Spleen (tissue), 13 donors: ENCODE measurements at places on chromosomes 12 and 14.

GRCh38 chr12:128920468-128920867 is 67.2 kb downstream of the GLT1D1 start:
- H3K27ac ChIP-seq = no peak overlapping the region
- DNase-seq = no peak
- H3K27me3 ChIP-seq = no peaks in the 10 kb centered on the region
- no peaks in the 10 kb centered on the region for H3K36me3 ChIP-seq
- no peak overlapping the region for H3K4me3 ChIP-seq

- no peaks in the 10 kb centered on the region for H3K27me3 ChIP-seq
- H3K4me1 ChIP-seq = peaks cover 6% of the 10 kb centered on the region
- no peak overlapping the region for H3K4me3 ChIP-seq
- H3K27ac ChIP-seq = no peak overlapping the region
Observed at GRCh38 chr12:75655315-75655806, 144.0 kb upstream of the KRR1 start.

GRCh38 chr12:79000501-79000900 is 135.9 kb downstream of the SYT1 start:
- DNase-seq = no peak
- H3K4me1 ChIP-seq = no peaks in the 10 kb centered on the region
- no peaks in the 10 kb centered on the region for H3K36me3 ChIP-seq

DNA sequence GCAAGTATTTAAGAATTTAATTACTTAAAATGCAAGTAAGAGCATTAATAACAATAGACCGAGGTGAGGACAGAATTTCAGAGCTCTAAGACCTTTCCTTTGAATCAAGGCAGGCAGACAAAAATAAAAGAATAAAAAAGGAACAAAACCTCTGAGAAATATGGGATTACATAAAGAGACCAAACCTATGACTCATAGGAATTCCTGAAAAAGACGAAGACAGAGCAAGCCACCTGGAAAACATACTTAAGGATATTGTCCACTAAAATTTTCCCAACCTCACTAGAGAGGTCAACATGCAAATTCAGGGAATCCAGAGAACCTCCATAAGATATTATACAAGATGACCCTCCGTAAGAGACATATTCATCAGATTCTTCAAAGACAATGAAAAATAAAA is 325.1 kb downstream of the AEBP2 start:
- no peaks in the 10 kb centered on the region for H3K27me3 ChIP-seq
- no peak overlapping the region for H3K27ac ChIP-seq
- no peak overlapping the region for H3K4me3 ChIP-seq
- no peak for DNase-seq
- H3K4me1 ChIP-seq = no peaks in the 10 kb centered on the region
- H3K36me3 ChIP-seq = no peaks in the 10 kb centered on the region

GRCh38 chr12:82407481-82407880 is 49.2 kb downstream of the METTL25 start:
- no peaks in the 10 kb centered on the region for H3K27me3 ChIP-seq
- H3K4me3 ChIP-seq = no peak overlapping the region
- no peak overlapping the region for H3K27ac ChIP-seq
- H3K4me1 ChIP-seq = no peaks in the 10 kb centered on the region
- no peaks in the 10 kb centered on the region for H3K36me3 ChIP-seq
- no peak for DNase-seq

DNA sequence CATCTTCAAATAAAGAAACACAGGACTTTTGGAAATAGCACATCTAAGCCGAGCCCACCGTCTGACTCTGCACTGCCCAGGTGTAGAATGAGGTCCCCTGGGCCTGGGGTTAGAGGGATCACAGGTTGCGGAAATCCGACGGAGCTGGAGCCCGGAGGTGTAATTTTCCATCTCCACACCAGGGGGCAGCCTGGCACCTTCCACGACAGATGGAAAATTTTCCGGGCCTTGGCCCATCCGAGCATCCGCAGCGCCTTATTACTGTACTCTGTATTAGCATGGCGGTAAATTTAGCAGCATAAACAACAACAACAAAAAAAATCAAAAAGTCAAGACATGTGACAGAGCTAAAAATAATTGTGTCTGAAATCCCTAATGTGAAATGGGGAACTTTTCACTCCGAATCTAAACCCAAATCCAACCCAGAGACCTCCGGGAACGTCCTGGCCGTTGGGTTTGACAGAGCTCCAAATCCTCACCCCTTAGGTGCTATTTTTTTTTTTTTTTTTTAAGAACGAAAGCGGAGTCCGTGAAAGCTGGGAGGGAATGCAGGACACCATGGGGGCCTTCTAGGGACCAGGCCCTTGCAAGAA is 93.9 kb downstream of the KSR2 start:
- DNase-seq = peak; percentile 80
- H3K36me3 ChIP-seq = no peaks in the 10 kb centered on the region
- no peaks in the 10 kb centered on the region for H3K4me1 ChIP-seq
- H3K27ac ChIP-seq = no peak overlapping the region
- H3K27me3 ChIP-seq = peaks cover 18% of the 10 kb centered on the region
- H3K4me3 ChIP-seq = no peak overlapping the region

GRCh38 chr12:94263905-94264561 is 115.7 kb downstream of the PLXNC1 start:
- H3K27me3 ChIP-seq = no peaks in the 10 kb centered on the region
- H3K4me3 ChIP-seq = no peak overlapping the region
- H3K27ac ChIP-seq = peak overlapping the region; percentile 89
- no peak for DNase-seq
- peaks cover 37% of the 10 kb centered on the region for H3K4me1 ChIP-seq

GRCh38 chr14:94103554-94104150 is 6.9 kb upstream of the IFI27 start:
- H3K4me3 ChIP-seq = no peak overlapping the region
- no peak overlapping the region for H3K27ac ChIP-seq
- H3K4me1 ChIP-seq = no peaks in the 10 kb centered on the region

- no peak overlapping the region for H3K27ac ChIP-seq
- no peak overlapping the region for H3K4me3 ChIP-seq
- H3K4me1 ChIP-seq = no peaks in the 10 kb centered on the region
- DNase-seq = no peak
- H3K36me3 ChIP-seq = no peaks in the 10 kb centered on the region
Observed at GRCh38 chr12:86081843-86082242, 174.3 kb downstream of the MGAT4C start.

DNA sequence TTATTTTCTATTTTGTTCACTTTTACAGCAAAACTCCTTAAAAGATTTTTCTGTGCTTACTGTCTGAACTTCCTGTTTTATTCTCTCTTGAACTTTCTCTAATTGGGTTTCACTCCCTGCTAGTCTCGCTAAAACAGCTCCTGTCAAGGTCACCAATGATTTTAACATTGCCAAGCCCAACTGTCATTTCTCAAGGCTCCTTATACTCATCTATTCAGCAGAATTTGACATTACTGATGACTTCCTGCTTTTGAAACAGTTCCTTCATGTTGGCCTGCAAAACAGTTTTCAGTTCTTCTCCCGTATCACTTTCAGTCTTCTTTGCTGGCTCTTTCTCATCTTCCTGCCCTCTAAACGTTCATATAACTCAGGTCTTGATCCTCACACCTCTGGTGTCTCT is 268.5 kb upstream of the USP15 start:
- DNase-seq = no peak
- peaks cover 14% of the 10 kb centered on the region for H3K4me1 ChIP-seq
- peak overlapping the region; percentile 32 for H3K27ac ChIP-seq

GRCh38 chr12:92991134-92991533 is 62.0 kb upstream of the EEA1 start:
- H3K4me3 ChIP-seq = no peak overlapping the region
- H3K27ac ChIP-seq = no peak overlapping the region
- DNase-seq = no peak
- peaks cover 11% of the 10 kb centered on the region for H3K4me1 ChIP-seq

GRCh38 chr12:10293570-10294227 is 14.0 kb upstream of the KLRD1 start:
- H3K4me3 ChIP-seq = no peak overlapping the region
- no peaks in the 10 kb centered on the region for H3K27me3 ChIP-seq
- no peaks in the 10 kb centered on the region for H3K4me1 ChIP-seq
- no peak for DNase-seq
- no peaks in the 10 kb centered on the region for H3K36me3 ChIP-seq
- peak overlapping the region; percentile 62 for H3K27ac ChIP-seq

GRCh38 chr14:90287791-90288190 is 31.4 kb downstream of the PSMC1 start:
- no peak for DNase-seq
- no peaks in the 10 kb centered on the region for H3K27me3 ChIP-seq
- H3K4me1 ChIP-seq = peaks cover 17% of the 10 kb centered on the region
- peaks cover 100% of the 10 kb centered on the region for H3K36me3 ChIP-seq

GRCh38 chr12:65631621-65632111 is 192.6 kb upstream of the HMGA2 start:
- H3K36me3 ChIP-seq = no peaks in the 10 kb centered on the region
- no peak for DNase-seq
- H3K4me3 ChIP-seq = no peak overlapping the region
- H3K4me1 ChIP-seq = no peaks in the 10 kb centered on the region
- no peak overlapping the region for H3K27ac ChIP-seq
- no peaks in the 10 kb centered on the region for H3K27me3 ChIP-seq
